Jurkat, Clone E6-1 (cell line): ENCODE measurements at places on chromosomes 4 and X.
A peak's percentile ranks its signal among the peaks of the same experiment; 100 is the strongest.

GRCh38 chrX:40964633-40965586, 120.3 kb upstream of the USP9X start:
- no peak for DNase-seq

DNA sequence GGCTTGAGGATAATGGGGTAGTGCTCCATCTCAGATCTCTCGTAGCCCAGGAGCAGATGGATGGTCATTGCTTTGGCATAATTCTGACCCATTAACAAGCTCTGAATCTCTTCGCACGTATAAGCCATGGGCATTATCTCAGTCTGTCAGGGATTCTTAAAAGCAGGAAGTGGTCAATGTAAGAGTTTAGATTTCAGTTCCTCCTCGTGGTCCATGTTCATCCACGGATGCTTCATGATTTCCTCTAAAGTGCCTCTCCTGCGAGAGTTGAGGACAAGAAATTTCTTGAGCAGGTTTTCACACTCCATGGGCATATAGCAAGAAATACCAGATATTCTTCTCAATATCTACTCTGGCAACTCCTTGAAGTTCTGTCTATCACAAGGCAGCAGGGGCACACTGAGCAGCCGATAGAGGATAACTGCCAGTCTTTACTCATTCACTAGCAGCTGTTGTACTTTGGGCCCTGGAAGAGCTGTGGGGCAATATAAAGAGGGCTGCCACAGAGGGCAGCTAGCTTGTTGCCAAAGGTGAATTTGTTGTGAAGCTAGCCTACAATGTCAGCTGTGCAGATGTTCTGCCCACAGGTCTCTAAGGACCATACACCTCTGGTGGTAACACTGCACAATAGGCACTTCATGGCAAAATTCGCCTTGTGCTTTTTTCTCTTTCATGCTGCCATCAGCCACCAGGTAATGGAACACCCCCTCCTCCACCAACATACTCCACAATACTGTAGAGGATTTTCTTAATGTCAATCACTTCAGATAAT, 52.0 kb upstream of the WDR17 start:
- DNase-seq = no peak

- DNase-seq = no peak
These were observed 22.1 kb downstream of the SLIT2 start for GRCh38 chr4:20273793-20274192.

DNA sequence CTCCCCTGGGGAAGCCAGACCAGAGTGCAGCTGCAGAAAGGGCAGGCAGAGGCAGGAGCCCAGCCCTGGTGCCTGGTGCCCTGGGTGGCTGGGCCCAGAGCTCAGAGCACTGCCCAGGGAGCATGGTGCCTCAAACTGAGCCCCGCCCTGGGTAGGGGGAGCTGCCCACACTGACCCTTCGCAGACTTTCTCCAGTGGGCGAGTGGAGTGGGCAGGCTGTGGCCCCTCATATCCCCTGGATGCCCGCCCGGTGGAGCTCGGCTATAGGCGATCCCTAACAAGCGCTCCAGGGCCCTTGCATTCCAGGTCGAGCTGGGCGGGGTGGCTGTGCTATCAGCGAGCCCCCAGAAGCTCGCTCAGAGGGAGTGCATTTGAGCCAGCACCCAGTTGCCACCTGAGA, 17.1 kb upstream of the ADRA2C start:
- no peak for DNase-seq

GRCh38 chr4:40990236-40990898, 224.0 kb downstream of the APBB2 start:
- no peak for DNase-seq

GRCh38 chr4:185847352-185848097, 35.5 kb upstream of the SORBS2 start:
- DNase-seq = no peak

- no peak for DNase-seq
These were observed 762.4 kb downstream of the DMD start for GRCh38 chrX:32448945-32449344.

DNA sequence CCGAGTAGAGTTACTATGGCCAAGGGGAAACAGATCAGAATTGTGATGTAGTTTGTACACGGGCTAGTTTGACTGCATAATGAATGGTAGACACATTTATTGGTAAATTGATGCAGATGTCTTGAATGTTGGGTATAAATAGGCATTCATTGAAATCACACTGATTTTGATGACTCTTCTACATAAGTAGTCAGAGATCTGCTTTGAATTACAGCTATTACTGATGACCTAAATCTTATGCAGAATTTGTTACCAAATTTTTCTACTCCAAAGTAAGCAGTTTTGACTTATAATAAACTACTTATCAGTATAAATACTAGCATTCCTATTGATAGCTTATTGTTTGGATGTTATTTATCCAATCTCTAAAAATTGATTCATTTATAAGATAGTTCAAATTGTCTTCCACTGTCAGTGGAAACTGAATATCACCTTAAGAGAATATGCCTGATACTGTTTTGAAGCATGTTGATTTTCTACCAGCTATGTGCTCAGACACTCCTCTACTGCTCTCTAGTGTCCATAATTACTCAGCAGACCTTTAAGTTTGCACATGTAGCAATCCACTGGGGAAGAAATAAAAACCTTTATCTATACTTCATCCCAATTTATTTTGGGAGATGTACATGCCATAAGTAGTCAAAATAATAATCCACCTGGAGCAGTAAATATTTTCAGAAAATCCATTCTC, 120.3 kb downstream of the RASL11B start:
- DNase-seq = peak; percentile 20
